ENCODE measurements at places on chromosomes 12 and 14.

DNA sequence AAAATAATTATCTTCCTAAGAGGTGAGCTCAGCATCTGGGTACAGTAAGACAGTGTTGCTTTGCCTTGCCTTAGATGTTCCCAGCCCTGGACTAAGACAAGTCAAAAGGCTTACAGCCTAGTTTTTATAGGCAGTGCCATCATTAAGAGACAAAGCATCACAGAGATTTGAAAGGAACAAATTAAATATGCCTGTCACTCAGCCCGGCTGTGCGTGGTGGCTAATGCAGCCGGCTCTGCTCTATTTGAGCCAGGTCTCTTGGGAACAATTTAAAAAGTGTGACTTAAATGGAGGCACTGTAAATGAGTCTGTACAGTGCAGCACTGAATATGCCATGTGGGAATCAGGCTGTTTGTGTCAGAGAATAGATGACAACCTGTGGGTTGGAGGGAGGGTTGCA lies 1687.4 kb upstream of the FLRT2 start:
- DNase-seq: no peak

GRCh38 chr12:80050236-80050635 lies 49.1 kb upstream of the OTOGL start:
- DNase-seq: no peak

DNA sequence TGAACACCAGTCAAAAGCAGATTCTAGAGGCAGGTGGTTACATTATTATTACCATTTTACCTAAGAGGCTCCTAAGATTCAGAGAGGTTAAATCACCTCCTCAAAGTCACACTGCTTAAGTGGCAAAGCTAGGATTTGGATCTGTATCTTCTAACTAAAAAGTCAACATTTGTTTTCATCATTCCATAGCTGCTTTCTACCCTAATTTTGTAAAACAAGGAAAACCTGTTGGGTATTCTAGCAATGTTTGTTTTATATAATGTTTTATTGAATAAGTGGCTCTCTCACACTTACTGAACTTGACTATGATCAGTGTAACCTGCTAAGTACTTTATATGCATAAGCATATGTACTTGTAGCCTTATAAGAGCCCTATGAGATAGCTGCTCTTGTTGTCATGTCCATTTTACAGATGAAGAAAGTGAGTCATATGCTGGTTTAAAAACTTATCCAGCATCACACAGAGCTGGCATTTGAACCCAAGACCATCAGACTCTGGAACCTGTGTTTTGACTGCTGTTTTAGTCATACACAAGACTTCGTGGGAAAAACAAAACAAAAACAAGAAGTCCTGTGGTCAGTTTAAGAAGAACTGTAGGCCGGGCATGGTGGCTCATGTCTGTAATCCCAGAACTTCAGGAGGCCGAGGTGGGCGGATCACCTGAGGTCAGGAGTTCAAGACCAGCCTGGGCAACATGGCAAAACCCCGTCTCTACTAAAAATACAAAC lies 31.7 kb upstream of the EVL start:
- no peak for DNase-seq

GRCh38 chr14:71586131-71586897 lies 345.9 kb upstream of the RGS6 start:
- DNase-seq: peak; percentile 61

DNA sequence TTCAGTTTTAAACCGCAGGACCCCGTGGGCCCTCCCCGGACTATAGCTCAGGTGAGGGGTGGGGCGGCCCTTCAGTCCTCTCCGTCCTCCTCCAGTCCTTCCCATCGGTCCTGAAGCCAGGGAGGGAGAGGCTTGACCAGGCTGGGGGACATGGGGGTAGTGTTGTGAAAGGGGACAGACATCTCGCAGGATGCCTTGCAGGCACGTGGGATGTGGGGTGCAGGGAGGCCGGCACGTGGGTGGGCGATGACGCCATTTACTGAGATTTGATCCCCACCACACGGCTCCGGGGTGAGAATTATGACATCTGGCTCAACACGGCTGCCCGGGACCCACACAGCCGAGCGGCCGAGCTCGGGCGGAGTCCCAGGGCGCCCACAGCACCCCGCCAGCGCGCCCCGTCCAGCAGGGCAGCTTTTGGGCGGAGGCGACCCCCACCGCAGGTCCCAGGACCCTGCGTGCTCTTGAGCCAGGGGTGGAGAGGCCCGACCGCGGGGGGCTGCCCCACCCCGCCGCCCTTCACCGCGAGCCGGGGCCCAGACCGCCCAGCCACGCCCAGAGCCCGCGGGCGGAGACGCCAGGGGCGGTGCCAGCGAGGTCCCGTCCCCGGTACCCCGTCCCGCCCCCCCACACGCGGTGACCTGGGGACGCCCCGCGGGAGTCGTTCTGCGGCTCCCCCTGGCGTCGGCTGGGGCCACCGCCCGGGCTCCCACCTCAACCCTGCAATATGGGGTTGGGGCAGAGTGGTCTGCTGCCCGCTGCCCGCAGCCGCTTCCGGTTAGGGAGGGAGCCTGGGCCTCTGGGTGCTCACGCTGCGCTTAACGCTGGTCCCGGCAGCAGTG lies 3.3 kb upstream of the EXOC3L4 start:
- no peak for DNase-seq

GRCh38 chr14:67941456-67942018 lies 122.0 kb downstream of the RAD51B start:
- DNase-seq: no peak

DNA sequence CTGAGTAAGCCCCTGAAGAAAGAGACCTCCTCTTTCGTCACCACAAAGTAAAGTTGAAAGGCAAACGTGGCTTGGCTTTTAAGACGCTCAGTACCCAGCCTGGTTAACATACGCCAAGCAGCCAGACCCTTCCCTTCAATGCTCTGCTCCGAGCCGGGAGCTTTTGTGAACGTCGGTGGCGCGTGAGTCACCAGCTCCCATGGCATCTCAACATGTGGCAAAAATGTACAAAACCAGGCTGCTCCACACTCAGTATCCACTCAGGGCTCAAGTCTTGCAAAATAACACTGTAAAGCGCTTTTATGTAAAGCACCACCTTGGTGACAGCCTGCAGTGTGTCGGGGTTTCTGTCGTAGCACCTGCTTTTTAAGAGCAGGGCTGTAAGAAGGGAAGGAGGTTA lies 89.0 kb downstream of the SETD3 start:
- no peak for DNase-seq

- DNase-seq: no peak
Observed at GRCh38 chr12:42588524-42589464, 752 bp downstream of the PRICKLE1 start.

DNA sequence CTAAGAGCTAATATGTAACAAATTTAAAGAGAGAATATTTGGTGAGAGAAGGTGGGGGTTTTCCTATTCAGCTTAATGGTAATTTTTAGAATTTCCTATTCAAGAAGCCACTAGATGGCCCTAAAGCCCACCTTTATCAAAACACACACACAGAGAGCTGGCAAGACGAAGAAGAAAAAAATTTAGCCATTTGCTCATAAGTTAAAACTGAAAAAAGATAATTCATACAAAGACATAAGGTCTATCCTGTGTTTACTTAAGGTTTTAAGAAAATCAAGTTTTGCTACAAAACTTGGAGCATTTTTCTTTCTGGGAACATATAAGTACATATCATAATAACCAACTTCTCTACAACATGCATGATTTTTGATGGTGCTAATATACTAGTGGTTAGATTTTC lies 46.8 kb upstream of the PCED1B start:
- DNase-seq: peak; percentile 8

All from NCI-H1417 treated with DMSO at 0.1 percent for 48 hours (cell line).